WTC11 (cell line): ENCODE measurements at places on chromosomes 2 and 18. TPM values are rescaled to one million over a fixed set of nuclear protein-coding genes. Genes with fewer than 3 reads are reported as not detected.
A peak's percentile ranks its signal among the peaks of the same experiment; 100 is the strongest.

DNA sequence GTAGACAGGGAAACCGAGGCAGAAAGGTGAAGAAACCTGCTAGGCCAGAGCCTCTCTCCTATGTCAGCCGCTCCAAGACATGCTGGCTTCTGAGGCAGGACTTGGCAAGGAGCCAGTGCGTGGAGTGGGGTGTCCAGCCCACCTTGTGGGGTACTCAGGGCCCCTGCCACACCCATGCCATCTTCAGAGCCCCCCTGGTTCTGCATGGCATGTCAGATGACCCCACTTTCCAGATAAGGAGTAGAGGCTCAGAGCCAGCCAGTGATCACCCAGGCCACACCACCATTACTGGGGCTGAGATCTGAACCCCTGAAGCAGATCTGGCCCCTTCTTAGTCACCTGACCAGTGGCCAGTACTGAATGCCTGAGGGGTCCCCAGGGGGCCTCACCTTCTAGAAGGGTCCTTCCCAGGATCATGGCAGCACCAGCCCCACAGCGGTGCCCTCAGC lies 14.7 kb downstream of the CROCC2 start:
- H3K27me3 ChIP-seq: no peaks in the 10 kb centered on the region
- H3K4me1 ChIP-seq: no peaks in the 10 kb centered on the region
- DNase-seq: no peak
- H3K36me3 ChIP-seq: no peaks in the 10 kb centered on the region
- H3K27ac ChIP-seq: no peak overlapping the region

THSD7B gene
- 2.9 to 3.7 TPM (median 3.1 TPM) in 3 replicates for total RNA-seq

TRABD2A gene
- 7.1 to 12.1 TPM (median 7.5 TPM) in 3 replicates for total RNA-seq

HNMT gene
- total RNA-seq: 2.8 to 4.6 TPM (median 3.1 TPM) in 3 replicates

DNA sequence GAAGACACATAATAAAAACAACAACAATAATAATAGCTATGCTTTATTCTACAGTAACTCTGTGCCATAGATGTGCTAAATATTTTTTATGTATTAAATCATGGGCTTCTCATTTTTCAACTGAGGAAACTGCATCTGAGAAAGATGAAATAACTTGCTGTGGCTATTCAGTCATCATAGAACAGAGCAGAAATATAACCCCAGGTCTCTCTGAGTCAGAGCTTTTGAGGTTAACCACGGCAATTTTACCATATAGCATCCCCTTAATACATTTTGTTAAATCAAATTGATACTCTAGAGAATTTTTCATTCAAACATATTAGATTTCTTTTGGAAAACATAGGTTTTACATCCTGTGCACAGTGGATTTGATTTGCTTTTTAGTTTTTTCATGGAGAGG lies 586.6 kb upstream of the KLHL29 start:
- DNase-seq: no peak
- H3K36me3 ChIP-seq: peaks cover 7% of the 10 kb centered on the region
- H3K27me3 ChIP-seq: no peaks in the 10 kb centered on the region
- peaks cover 56% of the 10 kb centered on the region for H3K4me1 ChIP-seq
- H3K27ac ChIP-seq: no peak overlapping the region
- H3K4me3 ChIP-seq: no peak overlapping the region

GRCh38 chr2:202717598-202718310 lies 83.0 kb downstream of the FAM117B start:
- H3K4me1 ChIP-seq: no peaks in the 10 kb centered on the region
- no peak overlapping the region for H3K4me3 ChIP-seq
- H3K27ac ChIP-seq: no peak overlapping the region
- H3K27me3 ChIP-seq: no peaks in the 10 kb centered on the region; the same call in 1 of the 2 replicates
- peaks cover 29% of the 10 kb centered on the region for H3K36me3 ChIP-seq

GRCh38 chr2:144382849-144383248 lies 137.1 kb downstream of the ZEB2 start:
- no peak for DNase-seq
- H3K4me3 ChIP-seq: no peak overlapping the region
- H3K27ac ChIP-seq: no peak overlapping the region
- no peaks in the 10 kb centered on the region for H3K27me3 ChIP-seq
- H3K36me3 ChIP-seq: no peaks in the 10 kb centered on the region

- peaks cover 73% of the 10 kb centered on the region for H3K27me3 ChIP-seq
- no peak overlapping the region for H3K27ac ChIP-seq
- no peaks in the 10 kb centered on the region for H3K36me3 ChIP-seq
- H3K4me1 ChIP-seq: peaks cover 24% of the 10 kb centered on the region
- H3K4me3 ChIP-seq: peak overlapping the region; percentile 60
Measured at GRCh38 chr18:79952456-79952995, 1.1 kb upstream of the SLC66A2 start.

DNA sequence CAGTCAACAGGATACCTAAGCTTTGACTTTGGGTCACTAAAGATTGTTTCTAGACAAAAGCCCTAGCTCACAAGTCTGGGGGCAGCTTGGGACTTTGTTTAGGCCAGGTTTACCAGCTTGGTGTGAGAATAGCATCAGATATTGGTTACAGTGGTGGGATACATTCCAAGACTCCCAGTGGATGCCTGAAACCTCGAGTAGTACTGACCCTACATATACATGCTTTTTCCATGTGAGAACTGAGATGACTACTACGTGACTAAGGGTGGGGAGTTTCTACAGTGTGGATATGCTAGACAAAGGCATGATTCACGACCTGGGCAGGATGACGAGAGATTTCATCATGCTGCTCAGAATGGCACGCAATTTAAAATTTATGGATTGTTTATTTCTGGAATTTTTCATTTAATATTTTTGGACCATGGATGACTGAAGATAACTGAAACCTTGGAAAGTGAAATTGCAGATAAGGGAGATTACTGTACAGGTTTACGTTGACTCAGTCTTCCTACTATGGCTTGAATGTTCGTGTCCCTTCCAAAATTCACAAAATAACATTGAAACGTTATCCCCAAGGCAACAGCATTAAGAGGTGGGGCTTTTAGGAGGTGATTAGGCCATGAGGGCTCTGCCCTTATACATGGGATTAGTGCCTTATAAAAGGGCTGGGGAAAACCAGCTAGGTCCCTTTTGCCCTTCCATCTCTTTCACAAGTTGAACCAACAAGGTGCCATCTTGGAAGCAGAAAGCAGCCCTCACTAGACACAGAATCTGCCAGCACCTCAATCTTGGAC lies 50.2 kb upstream of the CTAGE1 start:
- no peak overlapping the region for H3K27ac ChIP-seq
- no peak overlapping the region for H3K4me3 ChIP-seq
- peaks cover 2% of the 10 kb centered on the region; the same call in 1 of the 2 replicates for H3K36me3 ChIP-seq
- H3K27me3 ChIP-seq: no peaks in the 10 kb centered on the region; the same call in 1 of the 2 replicates
- DNase-seq: no peak

GCKR gene
- total RNA-seq: 0.64 to 1.1 TPM (median 0.72 TPM) in 3 replicates

RNF152 gene
- 2.6 to 3.7 TPM (median 2.8 TPM) in 3 replicates for total RNA-seq

- H3K36me3 ChIP-seq: no peaks in the 10 kb centered on the region
- H3K27ac ChIP-seq: no peak overlapping the region
- H3K27me3 ChIP-seq: no peaks in the 10 kb centered on the region
Measured at GRCh38 chr18:67710639-67711038, 194.1 kb upstream of the DSEL start.

GRCh38 chr2:67384123-67384822 lies 12.9 kb upstream of the ETAA1 start:
- H3K36me3 ChIP-seq: no peaks in the 10 kb centered on the region; the same call in 1 of the 2 replicates
- H3K4me1 ChIP-seq: peaks cover 9% of the 10 kb centered on the region
- no peak overlapping the region for H3K4me3 ChIP-seq
- no peak overlapping the region for H3K27ac ChIP-seq

KHK gene
- total RNA-seq: 15.5 to 17.4 TPM (median 17.4 TPM) in 3 replicates

C2orf15 gene
- 6.0 to 7.0 TPM (median 6.1 TPM) in 3 replicates for total RNA-seq

CMPK2 gene
- total RNA-seq: 0.13 to 0.32 TPM (median 0.16 TPM) in 3 replicates

USP40 gene
- 9.7 to 13.6 TPM (median 10.3 TPM) in 3 replicates for total RNA-seq

GRCh38 chr2:43225788-43226557 lies 433 bp downstream of the ZFP36L2 start:
- no peaks in the 10 kb centered on the region for H3K27me3 ChIP-seq
- peaks cover 15% of the 10 kb centered on the region for H3K36me3 ChIP-seq
- peak overlapping the region; percentile 57; the same call in 1 of the 2 replicates for H3K27ac ChIP-seq
- H3K4me1 ChIP-seq: peaks cover 58% of the 10 kb centered on the region
- no peak for DNase-seq

DNA sequence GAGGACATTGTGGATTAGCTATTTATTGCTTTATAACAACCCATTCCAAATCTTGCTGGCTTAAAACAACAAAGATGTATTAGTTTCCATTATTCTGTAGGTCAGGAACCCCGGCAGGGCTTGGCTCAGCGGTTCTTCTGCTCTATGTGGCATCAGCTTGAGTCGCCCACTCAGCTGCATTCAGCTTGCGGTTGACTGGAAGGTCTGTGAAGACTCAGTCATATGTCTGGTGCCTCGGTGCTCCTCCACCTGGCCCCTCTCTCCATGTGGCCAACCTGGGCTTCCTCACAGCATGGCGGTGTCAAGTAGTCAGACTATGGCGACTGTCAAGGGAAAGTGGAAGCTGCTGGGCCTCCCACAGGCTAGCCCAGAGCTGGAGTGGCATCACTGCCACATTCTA lies 48.6 kb downstream of the EMILIN2 start:
- no peak overlapping the region for H3K27ac ChIP-seq
- no peak for DNase-seq
- H3K4me1 ChIP-seq: peaks cover 16% of the 10 kb centered on the region
- H3K4me3 ChIP-seq: no peak overlapping the region
- no peaks in the 10 kb centered on the region for H3K27me3 ChIP-seq

DNA sequence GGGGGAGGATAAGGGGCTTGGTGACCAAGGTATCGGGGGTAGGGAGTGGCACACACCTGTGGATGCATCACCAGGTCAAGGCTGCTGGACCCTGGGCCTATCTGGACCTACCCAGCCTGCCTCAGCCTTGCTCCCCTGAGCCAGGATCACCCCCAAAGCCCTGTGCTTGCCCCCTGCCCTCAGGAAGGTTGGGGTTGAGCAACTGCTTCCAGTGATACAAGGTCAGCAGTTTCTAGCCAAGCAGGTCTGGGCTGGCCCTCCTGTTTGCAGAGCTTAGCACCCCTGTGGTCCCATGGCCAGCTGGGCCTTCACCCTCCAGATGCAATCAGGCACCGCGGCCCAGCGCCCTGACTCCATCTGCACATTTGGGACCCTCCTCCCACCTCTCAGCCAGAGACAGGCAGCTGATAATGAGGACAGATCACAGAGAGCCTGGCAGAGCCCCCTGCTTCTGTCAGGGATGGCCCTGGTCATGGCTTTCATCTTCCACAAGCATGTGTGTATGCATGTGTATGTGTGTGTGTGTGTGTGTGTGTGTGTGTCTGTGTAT lies 154.6 kb downstream of the TFCP2L1 start:
- H3K27me3 ChIP-seq: peaks cover 8% of the 10 kb centered on the region
- H3K36me3 ChIP-seq: no peaks in the 10 kb centered on the region
- H3K27ac ChIP-seq: no peak overlapping the region
- DNase-seq: no peak

GRCh38 chr2:215140166-215140707 lies 1.8 kb upstream of the ABCA12 start:
- no peaks in the 10 kb centered on the region for H3K36me3 ChIP-seq
- H3K4me1 ChIP-seq: peaks cover 2% of the 10 kb centered on the region; the same call in 1 of the 2 replicates
- no peak overlapping the region for H3K27ac ChIP-seq
- DNase-seq: no peak
- H3K4me3 ChIP-seq: no peak overlapping the region
- H3K27me3 ChIP-seq: no peaks in the 10 kb centered on the region

CPO gene
- total RNA-seq: 0.37 to 1.2 TPM (median 0.46 TPM) in 3 replicates

DNA sequence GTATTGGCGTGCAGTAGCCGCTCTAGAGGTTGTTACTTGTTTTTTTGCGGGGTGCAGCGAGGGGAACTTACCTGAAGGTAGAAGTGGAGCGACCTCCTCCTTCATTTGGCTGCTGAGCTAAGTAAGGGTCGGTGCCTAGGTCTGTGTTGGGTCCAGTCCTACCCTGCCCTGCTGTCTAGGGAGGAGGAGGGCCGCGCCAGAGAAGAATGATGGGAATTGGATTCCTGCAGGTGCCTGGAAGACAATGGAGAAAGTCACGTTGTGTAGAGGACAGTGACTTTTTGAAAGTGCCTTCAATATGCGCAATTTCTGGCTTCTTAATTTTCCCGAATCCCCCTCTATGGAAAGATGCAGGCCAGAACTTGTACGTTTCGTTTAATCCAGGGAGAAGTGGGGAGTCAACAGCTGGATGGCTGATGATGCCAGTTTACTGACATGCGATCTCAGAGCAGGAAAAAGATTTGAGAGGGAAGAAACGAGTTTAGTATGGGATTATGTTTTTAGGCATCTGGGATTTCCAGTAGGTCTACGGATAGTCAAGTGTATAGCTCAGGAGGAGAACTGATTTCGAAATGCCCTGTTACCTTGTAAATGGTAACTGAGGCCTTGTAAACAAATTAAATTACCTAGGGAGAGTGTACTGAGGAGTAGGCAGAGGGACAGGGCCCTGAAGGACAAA lies 653 bp downstream of the MRPS9 start:
- H3K36me3 ChIP-seq: peaks cover 3% of the 10 kb centered on the region
- peak; percentile 32 for DNase-seq
- H3K4me3 ChIP-seq: peak overlapping the region; percentile 88
- H3K27ac ChIP-seq: peak overlapping the region; percentile 96
- H3K4me1 ChIP-seq: peaks cover 42% of the 10 kb centered on the region
- H3K27me3 ChIP-seq: no peaks in the 10 kb centered on the region

MEP1B gene
- 0.07 TPM in 1 of 3 replicates, not detected in the others for total RNA-seq
